ENCODE measurements at places on chromosomes 12 and 14.

GRCh38 chr12:16155938-16156337 is 121.5 kb downstream of the SLC15A5 start:
- DNase-seq: no peak

GRCh38 chr12:6443361-6443983 is 1.3 kb upstream of the CD27 start:
- no peak for DNase-seq

- no peak for DNase-seq
These were observed 106.4 kb upstream of the C14orf180 start for GRCh38 chr14:104473244-104473565.

DNA sequence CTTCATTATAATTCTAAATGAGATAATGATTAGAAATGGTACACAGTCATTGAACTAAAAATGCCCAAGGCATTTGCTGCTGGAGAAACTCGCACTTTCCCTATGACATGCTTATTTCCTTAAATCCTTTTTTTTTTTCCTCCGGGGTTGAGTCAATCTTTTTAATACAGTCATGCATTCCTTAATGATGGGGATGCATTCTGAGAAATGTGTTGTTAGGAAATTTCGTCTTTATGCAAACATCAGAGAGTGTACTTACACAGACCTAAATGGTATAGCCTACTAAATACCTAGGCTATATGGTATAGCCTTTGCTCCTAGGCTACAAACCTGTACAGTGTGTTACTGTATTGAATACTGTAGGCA is 29.8 kb upstream of the DACT1 start:
- no peak for DNase-seq

DNA sequence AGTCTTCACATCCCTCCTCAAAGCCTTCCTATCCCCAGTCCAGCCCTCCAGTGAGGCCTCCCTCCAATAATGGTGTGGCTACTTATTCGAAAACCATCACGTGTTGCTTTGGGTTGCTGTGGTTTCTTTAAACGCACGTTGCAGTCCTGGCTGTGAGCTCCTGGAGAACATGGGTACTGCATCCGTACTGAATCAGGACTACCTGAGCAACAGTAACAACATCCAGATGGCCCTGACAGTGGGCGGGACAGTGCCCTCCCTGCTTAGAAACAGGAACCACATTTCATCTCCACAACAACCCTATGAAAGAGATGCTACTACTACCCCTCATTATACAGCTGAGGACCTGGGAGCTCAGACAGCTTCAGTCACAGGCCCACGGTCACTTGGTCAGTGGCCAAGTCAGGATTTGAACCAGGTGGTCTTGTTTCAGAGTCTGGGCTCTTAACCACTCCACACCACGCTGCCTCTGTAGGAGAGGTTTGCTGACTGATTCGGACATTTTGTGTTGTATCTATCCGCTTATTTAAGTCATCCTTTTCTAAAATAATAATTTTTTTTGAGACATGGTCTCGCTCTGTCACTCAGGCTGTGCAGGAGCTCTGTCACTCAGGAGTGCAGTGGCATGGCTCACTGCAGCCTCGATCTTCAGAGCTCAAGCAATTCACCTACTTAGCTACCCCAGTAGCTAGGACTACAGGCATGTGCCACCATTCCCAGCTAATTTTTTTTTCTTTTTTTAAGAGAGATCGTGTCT is 104.8 kb downstream of the DPF3 start:
- no peak for DNase-seq

- DNase-seq: no peak
These were observed 106.9 kb downstream of the TBC1D30 start for GRCh38 chr12:64931321-64931720.

- no peak for DNase-seq
These were observed 6.8 kb upstream of the GDF11 start for GRCh38 chr12:55736076-55736475.

GRCh38 chr12:90631591-90632212 is 323.3 kb downstream of the CCER1 start:
- no peak for DNase-seq

Data from stimulated activated CD8-positive, alpha-beta memory T cell treated with anti-CD3 and anti-CD28 coated beads, Interleukin-12 subunit alpha, Interleukin-12 subunit beta, amount 100 ng/mL, for 1 hour (primary cell).